A673 (cell line): ENCODE measurements at places on chromosomes 5 and 9.
A peak's percentile ranks its signal among the peaks of the same experiment; 100 is the strongest.

DNA sequence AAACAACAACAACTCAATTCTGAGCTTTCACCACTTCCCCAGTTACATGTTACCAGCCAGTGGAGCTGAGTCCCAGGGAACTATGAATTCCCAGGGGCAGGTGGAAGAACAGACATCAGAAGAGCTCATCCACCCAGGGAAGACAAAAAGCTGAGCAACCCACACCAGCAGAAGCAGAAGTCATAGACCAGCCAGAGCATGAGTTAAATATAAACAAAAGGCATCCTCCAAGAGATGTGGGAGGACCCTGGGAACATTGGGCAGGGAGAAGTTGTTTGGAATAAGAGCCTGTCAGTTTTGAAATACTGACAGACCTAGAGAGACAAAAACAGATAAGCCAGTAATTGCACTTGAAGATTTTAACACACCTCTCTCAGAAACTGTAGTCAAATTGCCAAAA is 102.3 kb upstream of the LMX1B start:
- DNase-seq: no peak

DNA sequence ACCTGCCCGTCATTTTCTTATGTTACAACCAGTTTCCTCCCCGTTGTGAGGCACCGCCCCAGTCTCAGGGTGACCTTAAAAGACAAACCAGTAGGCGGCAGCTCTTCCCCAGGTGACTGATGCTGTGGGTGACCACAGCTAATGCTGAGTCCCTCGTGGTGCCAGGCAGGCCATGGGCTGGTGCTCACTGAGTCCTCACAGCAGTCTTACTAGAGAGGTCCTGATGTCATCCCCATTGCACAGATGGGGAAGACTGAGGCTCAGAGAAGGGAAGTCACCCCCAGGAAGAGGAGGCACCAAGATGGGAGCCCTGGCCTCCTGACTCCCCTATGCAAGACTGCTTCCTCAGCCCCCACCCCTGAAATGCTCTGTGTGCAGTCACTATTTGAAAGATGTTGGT is 978 bp downstream of the CFAP157 start:
- no peak for DNase-seq

DNA sequence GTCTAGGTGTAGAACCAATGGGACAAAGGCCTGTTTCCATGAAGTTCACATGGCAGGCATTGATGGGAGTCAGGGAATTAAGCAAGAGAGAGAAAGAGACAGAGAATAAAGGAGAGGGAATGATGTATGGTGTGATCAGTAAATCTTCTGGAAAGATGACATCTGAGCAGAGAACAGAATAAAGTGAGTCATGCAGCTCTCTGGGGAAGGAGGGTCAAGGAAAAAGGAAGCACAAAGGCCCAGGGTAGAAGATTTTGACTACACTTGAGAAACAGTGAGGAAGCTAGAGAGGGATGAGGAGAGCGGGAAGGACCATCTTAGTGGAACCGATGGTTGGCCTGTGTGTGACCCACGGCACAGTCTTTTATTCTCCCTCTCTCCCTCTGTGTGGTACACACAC is 425.9 kb downstream of the SPOCK1 start:
- peak; percentile 23 for DNase-seq

DNA sequence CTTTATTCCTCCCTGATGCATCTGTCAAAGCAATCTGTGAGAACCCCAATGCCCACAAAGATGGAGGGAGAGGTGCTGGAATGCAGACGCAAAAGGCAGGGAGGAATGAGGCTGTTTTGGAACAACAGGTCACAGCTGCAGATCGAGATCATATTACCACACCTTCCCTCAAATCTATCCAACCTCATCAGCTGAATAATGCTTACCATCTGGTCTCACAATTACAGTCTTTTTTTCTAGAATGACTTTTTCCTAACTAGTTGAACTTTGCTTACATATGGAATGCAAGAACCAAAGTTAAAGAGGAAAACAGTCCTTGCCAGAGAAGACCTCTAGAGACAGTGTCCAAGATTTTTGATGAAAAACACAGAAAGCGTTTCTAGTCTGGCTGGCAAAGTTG is 158.1 kb downstream of the LPAR1 start:
- DNase-seq: no peak

DNA sequence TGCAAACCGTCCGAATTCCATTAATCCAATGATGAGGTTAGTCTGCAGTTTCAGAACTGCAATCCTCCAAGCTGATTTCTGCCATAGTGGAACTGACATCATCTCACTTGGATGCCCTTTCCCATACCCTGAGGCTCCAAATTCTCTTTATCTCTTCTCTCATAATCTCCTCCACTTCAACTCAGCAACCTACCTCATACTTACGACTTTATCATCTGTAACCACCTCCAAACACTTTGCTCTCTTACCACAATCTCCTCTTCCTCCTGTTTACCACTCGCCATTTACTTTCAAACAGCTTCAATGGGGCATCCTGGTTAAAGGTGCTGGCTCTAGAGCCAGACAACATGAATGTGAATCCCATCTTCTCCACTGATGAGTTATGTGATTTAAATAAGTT is 223.2 kb downstream of the EPB41L4A start:
- no peak for DNase-seq

DNA sequence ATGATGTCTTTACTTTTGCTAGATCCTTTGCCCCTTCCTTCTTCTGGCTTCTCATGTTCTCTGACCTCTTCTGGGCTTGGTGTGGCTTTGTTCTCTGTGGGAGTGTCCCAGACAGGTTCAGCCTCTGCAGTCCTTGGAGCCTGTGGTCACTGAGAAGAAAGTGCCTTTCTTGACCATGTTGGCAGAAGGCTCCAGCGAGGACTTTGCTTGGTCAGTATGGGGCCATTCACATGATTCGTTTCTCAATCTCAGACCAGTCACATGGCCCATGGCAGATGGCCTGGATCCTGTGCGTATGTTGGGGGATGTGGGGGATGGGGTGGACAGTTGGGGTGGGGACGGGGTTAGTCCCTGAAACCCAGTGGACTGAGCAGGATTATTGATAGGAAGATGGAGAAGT is 274.1 kb downstream of the ARHGAP26 start:
- DNase-seq: no peak

GRCh38 chr5:143053780-143054179 is 283.6 kb downstream of the ARHGAP26 start:
- DNase-seq: no peak

DNA sequence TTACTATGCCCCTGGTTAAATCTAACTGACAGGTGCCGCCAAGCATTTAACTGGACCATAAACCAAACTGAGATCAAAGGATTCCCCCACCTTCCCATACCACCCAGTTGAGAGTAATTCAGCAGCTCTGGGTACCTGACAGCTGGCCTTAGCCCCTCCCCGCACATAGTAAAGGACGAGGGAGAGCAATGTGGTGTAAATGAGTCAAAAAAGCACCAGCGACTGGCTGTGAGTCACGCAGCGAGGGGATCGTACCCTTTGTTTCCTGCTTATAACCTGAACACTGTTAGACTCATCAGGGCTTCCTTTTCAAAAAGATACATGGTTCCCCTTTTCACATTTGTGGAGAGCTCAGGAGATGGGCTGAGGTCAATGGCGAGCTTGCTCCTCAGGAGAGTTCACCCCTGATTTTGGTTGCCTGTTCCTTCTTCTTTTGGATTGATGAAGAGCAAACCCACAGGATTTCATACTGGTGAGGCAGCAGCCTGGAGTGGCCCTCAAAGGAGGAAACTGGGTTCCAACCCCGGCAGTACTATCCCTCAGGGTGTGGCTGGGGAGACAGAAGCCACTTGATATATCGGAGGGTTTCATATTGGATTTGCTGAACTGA is 71.5 kb downstream of the ANKRD33B start:
- no peak for DNase-seq

GRCh38 chr9:3692606-3693005 is 166.8 kb upstream of the RFX3 start:
- no peak for DNase-seq

DNA sequence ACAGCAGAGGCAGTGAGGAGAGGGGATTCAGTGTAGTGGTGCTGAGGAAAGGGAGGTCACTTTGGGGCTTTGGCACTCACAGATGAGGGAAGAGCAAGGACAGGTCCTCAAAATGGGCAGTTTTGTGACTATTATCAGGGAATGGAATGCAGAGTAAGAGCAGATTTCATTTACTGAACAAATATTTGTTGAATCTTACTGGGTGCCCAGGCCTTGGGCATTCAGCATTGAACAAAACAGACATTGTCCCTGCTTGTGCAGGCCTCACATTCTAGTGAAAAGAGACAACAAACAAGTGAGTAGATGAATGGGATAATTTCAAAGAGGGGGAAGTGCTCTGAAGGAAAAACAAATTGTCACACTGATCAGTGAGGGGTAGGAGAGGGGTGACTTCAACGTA is 404.1 kb downstream of the DMRT2 start:
- no peak for DNase-seq

DNA sequence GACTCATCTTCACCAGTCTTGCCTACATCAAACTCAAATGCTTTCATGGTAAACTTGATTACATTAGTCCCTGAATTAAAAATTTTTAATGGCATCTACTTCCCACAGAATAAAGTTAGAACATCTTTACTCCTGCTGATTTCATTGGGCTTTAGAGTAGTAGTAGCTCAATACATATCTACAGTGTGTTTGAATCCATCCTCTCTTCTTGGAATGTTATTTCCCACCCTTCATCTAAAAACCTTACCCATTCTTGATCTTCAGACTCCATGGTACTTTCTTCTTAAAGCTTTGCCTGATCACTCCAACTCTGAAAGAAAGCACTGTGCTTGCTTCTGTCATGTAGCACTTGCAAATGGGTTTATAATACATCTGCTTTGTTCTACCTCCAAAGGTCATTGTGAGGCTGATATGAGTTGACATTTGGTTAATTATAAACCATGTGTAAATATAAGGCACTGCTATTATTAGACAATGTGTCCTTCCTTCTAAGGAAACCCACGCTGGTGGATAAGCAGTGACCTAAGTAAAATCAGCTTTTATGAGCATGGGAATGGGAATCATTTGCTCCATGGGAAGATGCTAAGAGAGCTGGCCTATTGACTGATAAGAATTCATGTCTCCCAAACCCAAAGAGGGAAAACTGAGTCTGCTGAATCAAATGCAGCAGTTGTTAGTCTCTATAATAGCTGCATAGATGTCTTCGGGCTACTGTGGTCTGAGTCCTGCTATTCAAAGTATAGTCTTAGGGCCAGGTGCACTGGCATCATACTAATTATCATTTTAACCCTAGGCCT is 7.5 kb upstream of the PRLR start:
- DNase-seq: no peak

- peak; percentile 94 for DNase-seq
Measured at GRCh38 chr9:29556317-29556716, 1983.0 kb upstream of the C9orf72 start.

- DNase-seq: no peak
Measured at GRCh38 chr9:134851020-134851419, 29.6 kb upstream of the FCN2 start.

DNA sequence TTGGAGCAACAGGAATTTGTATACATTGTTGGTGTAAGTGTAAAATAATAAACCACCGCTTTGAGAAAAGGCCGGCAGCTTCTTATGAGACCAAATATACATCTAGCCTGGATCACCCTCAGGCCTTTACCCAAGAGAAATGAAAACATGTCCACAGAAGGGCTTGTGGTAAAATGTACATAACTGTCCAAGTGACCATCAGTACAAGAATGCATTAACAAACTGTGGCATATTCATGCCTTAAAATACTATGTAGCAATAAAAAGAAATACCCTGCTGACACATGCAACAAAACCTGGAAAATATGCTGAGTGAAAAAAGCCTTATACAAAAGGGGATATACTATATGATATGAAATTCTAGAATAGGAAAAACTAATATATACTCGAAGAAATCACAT is 311.9 kb upstream of the TRPC7 start:
- DNase-seq: no peak

DNA sequence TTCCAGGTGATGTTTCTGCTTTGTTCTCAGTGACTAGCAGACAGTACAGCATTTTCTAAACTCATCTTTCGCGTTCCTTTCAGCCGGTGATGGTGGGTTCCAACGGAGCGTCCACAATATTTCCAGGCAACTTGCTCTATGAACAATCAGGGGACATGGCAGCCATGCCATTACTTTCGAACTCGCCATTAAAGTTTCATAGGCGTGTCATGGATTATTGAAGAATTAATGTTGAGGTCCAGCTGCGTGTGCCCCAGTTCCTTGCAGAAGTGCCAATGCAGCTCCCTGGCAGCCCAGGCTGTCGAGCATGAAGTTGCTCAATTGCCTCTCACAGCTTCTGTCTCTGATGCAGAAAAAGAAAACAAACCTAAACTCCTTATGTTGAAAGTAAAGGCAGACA is 262.2 kb downstream of the IRX2 start:
- no peak for DNase-seq

DNA sequence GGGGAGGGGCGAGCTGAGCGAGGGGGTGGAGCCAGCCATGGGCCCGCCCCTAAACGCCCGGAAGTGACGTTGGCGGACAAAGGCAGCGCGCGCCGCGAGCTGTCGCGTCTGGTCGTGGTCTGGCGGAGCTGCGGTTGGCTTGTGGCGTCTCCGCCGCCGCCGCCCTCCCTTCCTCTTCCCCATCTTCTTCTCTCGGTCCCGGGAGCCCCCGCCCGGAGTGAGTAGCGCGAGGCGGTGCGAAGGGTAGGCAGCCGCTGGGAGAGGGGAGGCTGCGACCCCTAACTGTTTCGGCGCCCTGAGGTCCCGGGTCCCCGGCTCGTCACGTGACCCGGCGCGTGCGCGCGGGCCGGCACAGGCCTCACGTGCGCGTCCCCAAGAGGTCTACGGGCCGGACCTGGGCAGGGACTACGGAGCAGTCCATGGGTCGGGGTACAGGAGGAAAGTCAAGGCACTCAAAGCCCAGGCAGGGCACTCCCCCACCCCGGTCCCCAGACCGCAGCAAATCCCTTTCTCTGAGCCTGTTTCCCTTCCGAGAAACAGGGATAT is at the start of gene NTMT1:
Gene NTMT1, plus strand, starts transcription at position 85 of the 546 bp plus-strand sequence. CDS start 6,541 bp downstream, outside the sequence.
- DNase-seq: peak; percentile 88

DNA sequence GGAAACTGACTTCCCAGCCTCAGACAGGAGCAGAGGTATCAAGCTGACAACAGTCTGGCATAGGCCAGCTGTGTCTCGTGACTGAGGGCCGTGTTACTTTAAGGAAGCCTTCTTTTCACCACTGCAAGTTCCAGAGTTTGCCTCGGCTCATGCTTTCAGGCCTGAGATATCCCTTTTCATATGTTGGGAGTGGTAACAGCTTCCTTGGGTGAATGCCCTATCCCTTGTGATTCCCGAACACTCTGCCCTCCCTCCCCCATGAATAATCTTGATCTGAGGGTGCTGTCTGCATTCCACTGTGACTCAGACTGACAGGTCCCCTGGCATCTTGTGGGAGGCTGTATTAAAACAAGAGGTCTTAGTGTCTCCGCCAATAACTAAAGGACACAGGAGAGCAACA is 49.7 kb upstream of the ARL15 start:
- DNase-seq: no peak

- no peak for DNase-seq
Measured at GRCh38 chr5:176882567-176882903, 16.6 kb downstream of the HK3 start.
